ENCODE measurements at places on chromosomes 1 and 21.

- DNase-seq: no peak
These were observed 47.6 kb upstream of the PPP2R5A start for GRCh38 chr1:212237651-212238050.

- DNase-seq: no peak
These were observed at the start of gene MAP1LC3C for GRCh38 chr1:241999026-241999425. MAP1LC3C (minus strand) TSS chr1:241999098; CDS start chr1:241999008, 90 bp downstream.

DNA sequence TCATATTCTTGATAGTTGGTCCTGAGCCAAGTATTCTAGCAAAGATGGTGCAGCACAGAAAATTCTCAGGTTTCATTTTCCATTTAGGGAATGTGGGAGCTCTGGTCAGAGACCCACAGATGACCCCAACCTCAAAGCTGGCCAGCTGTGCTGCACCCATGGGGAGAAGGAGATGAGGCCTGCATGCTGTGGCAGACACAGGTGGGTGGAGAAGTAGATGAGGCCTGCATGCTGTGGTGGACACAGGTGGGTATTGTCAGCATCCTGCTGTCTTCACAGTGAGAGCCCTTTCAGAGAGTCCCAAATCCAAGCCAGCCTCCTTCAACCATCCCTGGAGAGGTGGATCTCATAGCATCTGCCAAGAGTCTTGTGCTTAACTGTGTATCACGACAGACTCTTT is 77.7 kb downstream of the DSCAM start:
- no peak for DNase-seq

- DNase-seq: no peak
These were observed 91.2 kb upstream of the KAZN start for GRCh38 chr1:14507262-14507661.

DNA sequence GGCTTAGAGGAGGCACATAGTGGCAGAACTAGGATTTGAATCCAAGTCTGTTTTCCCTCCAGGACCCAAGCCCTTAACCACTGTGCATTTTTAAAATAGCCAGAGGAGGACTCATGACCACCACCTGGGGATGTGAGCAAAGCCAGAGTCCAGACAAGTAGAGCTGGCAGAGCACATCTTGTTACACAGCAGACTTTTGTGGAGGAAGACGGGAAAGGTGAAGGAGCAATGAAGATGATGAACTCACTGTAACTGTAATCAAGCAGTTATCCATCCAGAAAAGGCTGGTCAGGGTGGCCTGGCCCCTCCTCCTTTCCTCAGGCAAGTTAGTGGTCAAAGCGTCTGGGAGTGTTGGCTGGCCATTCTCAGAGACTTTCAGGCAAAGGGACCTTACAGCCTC is 50.9 kb downstream of the SLC44A3 start:
- no peak for DNase-seq

DNA sequence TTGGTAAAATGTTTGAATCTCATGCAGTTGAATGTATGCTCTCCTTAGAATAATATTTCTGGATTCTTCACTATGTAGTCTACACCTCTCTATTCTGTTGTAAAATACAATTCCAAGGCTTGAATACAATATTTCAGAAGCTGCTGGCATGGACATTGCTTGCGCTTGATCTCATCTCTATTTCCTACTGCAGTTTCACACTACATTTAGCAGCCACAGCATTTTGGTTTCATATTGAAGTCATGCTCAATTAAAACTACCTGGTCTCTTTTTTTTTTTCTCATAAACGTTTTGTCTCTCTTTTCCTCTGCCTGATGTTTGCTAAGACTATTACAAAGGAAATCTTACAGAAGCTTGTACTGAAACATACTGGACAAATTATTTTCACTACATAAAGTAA is 631.0 kb upstream of the TMPRSS15 start:
- no peak for DNase-seq

DNA sequence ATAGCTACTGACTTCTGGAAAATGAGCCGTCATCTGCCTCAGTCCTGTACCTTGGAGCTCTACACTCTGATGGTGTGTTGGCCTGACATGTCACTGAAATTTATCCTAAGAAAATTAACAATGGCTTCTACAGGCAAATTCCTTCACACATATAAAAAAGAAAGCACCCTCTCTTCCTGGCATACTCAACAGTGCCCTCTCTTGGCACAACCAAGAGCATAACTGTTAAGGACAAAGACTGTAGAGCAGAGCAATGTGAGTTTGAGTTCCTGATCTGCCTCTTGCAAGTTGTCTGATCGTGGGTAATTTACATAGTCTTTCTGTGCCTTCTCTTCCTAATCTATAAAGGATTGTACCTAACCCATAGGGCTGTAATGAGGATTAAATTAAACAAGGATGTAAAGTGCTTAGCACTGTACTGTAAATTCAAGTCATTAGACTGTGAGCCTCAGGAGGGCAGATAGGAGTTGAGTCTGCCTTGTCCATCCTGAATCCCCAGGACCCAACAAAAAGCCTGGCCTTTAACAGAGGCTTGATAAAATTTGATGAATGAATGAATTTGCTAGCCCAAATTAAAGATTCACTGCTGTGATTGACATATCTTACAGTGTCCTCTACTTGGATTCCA is 83.5 kb downstream of the SYF2 start:
- DNase-seq: no peak
